Mesothelial cell of epicardium (in vitro differentiated cells): ENCODE measurements at places on chromosomes 6 and 20.

GRCh38 chr6:136745300-136745699 lies 47.0 kb downstream of the MAP3K5 start:
- H3K27ac ChIP-seq, result no peak overlapping the region
- peaks cover 24% of the 10 kb centered on the region for H3K4me1 ChIP-seq
- peaks cover 1% of the 10 kb centered on the region for H3K27me3 ChIP-seq
- H3K36me3 ChIP-seq, result peaks cover 2% of the 10 kb centered on the region

DNA sequence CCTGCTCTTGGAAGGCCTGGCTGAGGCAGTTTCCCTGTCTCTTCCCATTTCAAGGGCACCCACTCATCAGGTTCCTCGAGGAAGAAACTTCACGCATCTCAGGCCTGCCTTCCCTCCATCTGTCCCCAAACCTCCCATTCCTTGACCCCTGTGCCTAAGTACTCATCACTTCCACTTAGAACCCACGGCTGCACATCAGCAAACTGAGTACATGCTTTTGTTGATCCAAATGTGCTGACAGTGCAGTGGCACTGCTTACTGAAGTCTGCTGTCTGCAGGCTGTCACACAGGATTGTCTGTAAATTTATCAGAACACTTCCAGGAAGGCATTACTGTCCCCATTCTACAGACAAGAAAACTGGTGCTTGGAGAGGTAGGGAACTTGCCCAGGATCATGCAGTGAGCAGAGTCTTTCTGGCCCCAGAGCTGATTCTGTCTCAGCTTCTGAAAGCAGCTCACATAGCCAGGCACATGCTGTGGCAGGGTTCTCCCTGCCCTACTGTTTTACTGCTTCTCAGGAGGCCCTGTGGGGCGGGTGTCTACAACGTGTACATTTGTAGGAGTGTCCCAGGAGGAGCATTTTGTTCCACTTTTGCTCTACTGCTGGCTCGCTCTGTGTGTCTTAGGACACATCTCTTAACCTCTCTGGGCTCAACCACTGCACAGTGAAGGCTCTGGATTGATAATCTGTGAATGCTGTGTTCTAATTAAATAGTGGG lies 64.2 kb upstream of the XRN2 start:
- peaks cover 3% of the 10 kb centered on the region for H3K36me3 ChIP-seq
- no peaks in the 10 kb centered on the region for H3K4me1 ChIP-seq
- no peak overlapping the region for H3K4me3 ChIP-seq
- no peaks in the 10 kb centered on the region for H3K27me3 ChIP-seq

DNA sequence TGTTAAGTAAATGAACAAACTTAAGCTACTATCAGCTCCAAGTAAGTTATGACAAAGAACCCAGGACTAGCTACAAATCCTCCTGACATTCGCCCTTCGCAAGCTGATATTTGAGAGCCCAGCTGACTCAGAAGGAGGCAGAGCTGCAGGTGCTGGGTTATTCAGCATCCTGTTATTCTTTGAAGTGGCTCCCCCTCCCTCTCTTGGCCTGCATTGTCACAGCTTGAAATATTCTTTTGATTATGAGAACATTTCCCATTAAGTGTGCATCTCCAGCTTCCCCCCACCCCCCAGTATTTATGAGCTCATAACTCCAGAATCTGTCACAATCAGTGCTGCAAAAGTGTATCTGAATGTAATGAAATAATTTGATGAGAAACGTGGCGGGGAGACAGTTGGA lies 78.8 kb upstream of the RALY start:
- no peak overlapping the region for H3K27ac ChIP-seq
- H3K4me3 ChIP-seq, result no peak overlapping the region
- H3K4me1 ChIP-seq, result peaks cover 19% of the 10 kb centered on the region
- H3K27me3 ChIP-seq, result peaks cover 1% of the 10 kb centered on the region
- H3K36me3 ChIP-seq, result no peaks in the 10 kb centered on the region

- H3K27me3 ChIP-seq, result no peaks in the 10 kb centered on the region
- H3K4me1 ChIP-seq, result peaks cover 36% of the 10 kb centered on the region
- H3K27ac ChIP-seq, result peak overlapping the region; percentile 97
- no peak for DNase-seq
- no peak overlapping the region for H3K4me3 ChIP-seq
Measured at GRCh38 chr20:44218446-44218845, 7.9 kb upstream of the OSER1 start.

DNA sequence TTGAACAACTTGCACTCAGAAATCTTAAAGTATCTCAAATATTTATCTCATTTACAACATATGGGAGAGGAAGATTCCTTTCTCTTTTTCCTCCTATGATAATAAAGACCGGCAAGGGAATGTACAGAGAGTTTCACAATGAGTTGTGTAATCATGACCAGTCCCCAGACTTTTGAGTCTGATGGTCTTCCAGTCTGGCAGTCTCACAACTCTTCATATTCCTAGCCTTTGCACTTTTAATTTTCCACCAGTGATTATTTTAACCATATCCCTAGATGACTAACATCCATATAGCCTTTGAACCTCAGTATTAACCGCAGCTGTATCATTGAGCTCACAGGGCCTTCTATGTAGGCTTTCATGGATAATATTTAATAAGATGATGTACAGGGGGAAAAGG lies 278.5 kb downstream of the KHDC1L start:
- H3K27me3 ChIP-seq, result no peaks in the 10 kb centered on the region
- DNase-seq, result no peak
- H3K36me3 ChIP-seq, result no peaks in the 10 kb centered on the region

DNA sequence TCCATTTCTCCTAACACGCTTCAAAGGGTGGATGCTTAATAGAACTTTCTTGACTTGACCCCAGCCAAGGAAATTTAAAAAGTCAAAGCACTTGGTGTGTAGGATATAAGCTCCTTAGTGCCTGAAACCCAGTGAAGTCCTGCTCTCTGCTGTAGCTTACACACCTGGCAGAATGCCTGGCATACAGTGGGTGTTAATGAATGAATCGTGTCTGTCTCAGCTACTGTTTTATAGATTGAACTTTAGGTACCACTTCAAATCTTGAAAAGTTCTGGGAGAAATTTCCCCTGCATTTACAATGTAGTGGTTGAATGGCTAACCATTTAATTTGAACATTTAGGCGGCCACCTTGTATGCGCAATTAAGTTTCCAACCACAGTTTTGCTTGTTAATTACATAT lies 70.5 kb upstream of the ZNF217 start:
- peaks cover 24% of the 10 kb centered on the region for H3K4me1 ChIP-seq
- H3K27me3 ChIP-seq, result no peaks in the 10 kb centered on the region
- H3K27ac ChIP-seq, result peak overlapping the region; percentile 25
- H3K4me3 ChIP-seq, result no peak overlapping the region
- no peak for DNase-seq

- peaks cover 8% of the 10 kb centered on the region for H3K4me1 ChIP-seq
- H3K4me3 ChIP-seq, result peak overlapping the region; percentile 74
Measured at GRCh38 chr6:104940238-104940892, 16.5 kb upstream of the LIN28B start.

DNA sequence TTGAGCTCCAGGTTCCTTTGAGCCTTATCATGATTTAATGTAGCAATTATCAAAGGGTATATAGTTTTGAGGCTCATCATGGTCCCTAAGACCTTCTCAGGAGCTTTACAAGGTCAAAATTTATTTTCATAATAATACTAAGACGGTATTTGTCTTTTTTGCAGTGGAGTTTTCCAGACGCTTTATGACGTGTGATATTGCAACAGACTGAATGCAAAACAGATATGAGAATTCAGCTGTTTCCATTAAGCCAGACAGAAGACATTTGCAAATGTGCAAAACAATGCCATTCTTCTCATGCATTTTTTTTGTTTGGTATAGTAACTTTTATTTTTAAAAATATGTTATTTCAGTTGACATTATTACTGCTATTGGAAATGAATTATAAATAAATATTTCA lies 24.7 kb upstream of the CNKSR3 start:
- no peaks in the 10 kb centered on the region for H3K27me3 ChIP-seq
- H3K27ac ChIP-seq, result no peak overlapping the region
- DNase-seq, result no peak

DNA sequence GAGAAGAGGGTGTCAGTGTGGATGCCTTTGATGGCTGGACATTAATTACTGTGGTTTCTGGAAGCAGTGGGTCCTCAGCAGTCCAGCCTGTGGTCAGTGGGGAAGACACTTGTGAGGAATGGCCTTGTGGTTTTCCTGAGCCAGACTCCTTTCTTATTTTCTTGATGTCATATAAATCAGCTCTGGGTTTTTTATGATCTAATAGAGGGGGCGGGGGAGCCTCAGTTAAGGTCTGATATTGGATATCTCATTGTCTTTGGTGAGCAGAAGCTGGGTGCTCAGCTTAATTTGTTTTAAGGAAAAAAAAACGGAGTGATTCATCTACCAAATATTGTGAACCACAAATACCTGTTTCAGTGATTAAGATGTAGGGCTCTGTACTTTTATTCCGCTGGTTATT lies 62.1 kb downstream of the OTOR start:
- no peak for DNase-seq
- H3K36me3 ChIP-seq, result no peaks in the 10 kb centered on the region
- peaks cover under 1% of the 10 kb centered on the region for H3K4me1 ChIP-seq
- H3K27me3 ChIP-seq, result peaks cover 64% of the 10 kb centered on the region

- H3K4me1 ChIP-seq, result peaks cover 11% of the 10 kb centered on the region
- H3K27me3 ChIP-seq, result no peaks in the 10 kb centered on the region
- H3K4me3 ChIP-seq, result no peak overlapping the region
- peaks cover 8% of the 10 kb centered on the region for H3K36me3 ChIP-seq
- peak overlapping the region; percentile 41 for H3K27ac ChIP-seq
Measured at GRCh38 chr6:16338577-16339264, 100.3 kb downstream of the GMPR start.
